Esophagus muscularis mucosa (tissue), 4 donors: ENCODE measurements at places on chromosomes 16 and 17. TPM values are rescaled to one million over a fixed set of nuclear protein-coding genes. Genes with fewer than 3 reads are reported as not detected.

GRCh38 chr16:566475-567372, at the start of gene NHLRC4:
Gene NHLRC4, plus strand, starts transcription at chr16:567005. Its CDS starts 1,043 bp downstream, at chr16:568048.
- peaks cover 59% of the 10 kb centered on the region for H3K4me1 ChIP-seq
- peak within 1 kb of the TSS; percentile 44 for H3K4me3 ChIP-seq
- no peaks in the 10 kb centered on the region for H3K27me3 ChIP-seq

- DNase-seq, result no peak
- H3K36me3 ChIP-seq, result no peaks in the 10 kb centered on the region
- no peak overlapping the region for H3K27ac ChIP-seq
- no peaks in the 10 kb centered on the region for H3K4me1 ChIP-seq
Observed at GRCh38 chr17:28533091-28533807, 19.2 kb downstream of the UNC119 start.

CTRB1 gene
- not detected for total RNA-seq

CACNG5 gene
- not detected for total RNA-seq

PPM1E gene
- 0.52 TPM for total RNA-seq
